ENCODE measurements at places on chromosomes 13 and 19.

DNA sequence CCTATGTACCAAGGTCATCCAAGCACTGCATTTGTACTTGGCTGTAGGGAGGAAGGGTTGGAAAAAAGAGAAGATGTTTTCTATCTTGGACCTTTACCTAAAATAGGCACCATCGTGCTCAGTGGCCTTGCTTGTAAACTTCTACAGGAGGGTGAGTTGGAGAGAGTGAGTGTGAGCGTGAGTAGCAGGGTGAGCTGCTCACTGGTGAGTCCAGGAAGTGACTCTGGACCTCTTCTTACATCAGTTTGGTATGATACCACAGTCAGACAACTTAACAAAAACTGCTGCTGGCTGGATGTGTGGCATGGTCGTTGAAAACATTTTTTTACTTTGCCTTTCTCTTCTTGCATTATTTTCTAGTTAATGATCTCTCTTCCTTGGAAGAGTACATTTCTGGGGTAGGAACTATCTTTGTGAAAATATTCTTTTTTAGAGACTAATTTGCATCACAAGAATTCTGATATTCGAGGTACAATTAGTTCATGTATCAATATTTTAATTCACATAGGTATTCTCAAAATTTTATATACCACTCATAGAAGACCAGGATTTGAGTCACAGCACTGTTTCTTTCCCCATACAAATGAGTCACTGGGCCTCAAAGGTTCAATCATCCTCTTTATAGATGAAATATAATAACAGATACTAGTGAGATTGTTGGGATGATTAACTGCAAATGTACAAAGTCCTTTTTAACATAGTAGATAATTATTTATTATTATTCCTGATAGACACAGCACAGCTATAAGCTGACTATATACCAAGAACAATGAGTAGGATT is 651 bp downstream of the SERPINE3 start:
- no peak for DNase-seq

- no peak for DNase-seq
Observed at GRCh38 chr13:32284927-32285632, 30.1 kb downstream of the ZAR1L start.

DNA sequence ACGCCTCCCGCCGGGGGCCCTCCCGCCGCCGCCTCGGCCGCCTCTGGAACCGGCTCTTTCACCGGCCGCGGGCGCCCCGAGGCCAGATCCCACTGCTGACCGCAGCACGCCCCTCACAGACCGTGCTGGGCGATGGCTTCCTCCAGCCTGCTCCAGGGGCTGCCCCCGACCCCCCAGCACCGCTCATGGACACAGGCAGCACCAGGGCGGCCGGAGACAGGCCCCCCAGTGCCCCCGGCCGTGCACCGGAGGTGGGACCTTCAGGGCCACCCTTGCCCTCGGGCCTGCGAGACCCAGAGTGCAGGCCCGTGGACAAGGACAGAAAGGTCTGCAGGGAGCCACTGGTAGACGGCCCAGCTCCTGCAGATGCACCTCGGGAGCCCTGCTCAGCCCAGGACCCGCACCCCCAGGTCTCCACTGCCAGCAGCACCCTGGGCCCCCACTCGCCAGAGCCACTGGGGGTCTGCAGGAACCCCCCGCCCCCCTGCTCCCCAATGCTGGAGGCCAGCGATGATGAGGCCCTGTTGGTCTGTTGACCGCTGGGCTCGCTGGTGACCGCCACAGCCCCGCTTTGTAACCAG is 13.0 kb downstream of the LRP3 start:
- DNase-seq: no peak

DNA sequence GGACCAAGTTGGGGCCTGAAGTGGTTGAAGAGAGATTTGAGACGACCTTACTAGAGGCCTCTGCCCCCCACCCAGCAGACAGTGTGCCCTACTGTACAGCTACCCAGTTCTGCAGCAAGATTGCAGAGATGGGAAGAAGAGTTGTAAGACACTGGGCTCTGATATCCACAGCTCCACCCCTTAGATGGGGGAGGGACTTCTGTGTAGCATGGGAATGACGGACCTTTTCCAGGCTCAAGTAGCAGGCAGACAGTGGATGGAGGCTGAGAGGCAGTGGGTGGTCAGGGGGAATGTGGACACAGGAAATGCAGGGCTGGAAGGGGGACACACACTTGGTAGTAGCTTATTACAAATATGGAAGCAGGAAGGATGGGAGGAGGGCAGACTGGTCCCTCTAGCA is 13.0 kb downstream of the LRFN3 start:
- DNase-seq: no peak

DNA sequence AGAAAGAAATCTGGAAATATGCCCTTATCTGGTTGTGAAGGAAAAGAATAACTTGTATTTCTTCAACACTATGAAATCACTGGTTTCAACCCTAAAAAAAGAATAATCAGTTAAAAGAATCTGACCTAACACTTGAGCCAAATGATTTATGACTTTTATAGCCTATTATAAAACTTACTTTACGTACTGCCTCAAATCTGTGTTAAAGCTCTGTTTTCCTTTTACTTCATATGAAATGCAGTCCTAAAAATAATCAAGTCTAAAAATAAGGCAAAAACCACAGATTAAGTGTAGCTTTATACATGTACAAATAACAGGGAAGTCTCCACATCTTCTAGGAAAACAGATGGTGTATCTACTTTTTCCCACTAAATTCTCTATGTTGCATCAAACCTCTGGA is 101.3 kb downstream of the VWA8 start:
- no peak for DNase-seq

DNA sequence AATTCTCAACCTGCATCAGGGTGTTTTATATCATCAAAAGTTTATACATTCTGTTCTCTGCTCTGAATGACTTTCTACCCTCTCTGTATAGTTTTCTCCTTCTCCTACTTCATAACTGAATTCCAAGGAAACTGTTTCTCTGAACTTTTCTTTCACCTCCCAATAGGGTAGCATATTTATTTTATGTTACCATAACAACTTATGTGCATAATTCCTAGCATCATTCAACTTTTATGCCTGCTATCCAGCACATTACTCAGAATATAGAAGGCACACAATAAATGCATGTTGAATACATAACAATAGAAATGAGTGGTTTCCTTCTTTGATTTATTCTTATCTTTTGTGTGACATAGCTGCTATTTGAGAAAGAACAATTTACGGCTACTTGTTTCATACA is 2385.0 kb downstream of the PCDH9 start:
- DNase-seq: no peak

- no peak for DNase-seq
Observed at GRCh38 chr13:42643076-42643475, 69.1 kb downstream of the TNFSF11 start.

DNA sequence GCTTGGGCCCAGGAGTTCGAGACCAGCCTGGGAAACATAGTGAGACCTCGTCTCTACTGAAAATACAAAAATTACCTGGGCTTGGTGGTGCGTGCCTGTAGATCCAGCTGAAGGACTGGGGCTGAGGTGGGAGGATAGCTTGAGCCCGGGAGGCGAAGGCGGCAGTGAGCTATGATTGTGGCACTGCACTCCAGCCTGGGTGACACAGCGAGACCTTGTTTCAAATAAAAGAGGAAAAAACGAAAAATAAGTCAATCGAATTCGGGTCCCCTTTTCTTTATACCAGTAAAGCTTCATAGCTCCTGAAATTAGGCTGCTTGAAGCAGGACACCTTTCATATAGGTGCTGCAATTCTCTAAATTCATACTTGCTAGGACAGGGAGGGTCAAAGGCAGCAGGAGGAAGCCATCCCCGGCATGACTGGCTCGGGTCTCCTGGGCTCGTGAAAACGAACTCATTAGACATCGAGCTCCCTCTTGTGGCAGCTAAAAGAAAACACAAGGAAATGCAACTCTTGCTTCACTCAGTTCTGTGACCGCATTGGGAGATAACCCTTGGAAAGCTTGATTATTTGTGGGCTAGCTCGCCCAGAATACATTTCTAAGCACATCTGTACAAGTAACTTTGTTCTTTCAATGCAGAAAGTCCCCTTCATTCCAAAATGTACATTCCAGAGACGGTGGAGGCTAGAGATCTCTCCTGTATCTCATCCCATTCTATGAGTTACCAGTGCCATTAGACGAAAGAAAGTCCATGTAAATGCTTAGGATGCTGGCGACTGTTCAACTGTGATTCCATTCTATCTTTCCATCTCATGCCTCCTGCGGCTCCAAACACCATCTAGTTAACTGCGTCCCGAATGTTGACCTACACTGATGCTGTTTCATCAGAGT is 16.8 kb downstream of the FPR2 start:
- DNase-seq: peak; percentile 42

DNA sequence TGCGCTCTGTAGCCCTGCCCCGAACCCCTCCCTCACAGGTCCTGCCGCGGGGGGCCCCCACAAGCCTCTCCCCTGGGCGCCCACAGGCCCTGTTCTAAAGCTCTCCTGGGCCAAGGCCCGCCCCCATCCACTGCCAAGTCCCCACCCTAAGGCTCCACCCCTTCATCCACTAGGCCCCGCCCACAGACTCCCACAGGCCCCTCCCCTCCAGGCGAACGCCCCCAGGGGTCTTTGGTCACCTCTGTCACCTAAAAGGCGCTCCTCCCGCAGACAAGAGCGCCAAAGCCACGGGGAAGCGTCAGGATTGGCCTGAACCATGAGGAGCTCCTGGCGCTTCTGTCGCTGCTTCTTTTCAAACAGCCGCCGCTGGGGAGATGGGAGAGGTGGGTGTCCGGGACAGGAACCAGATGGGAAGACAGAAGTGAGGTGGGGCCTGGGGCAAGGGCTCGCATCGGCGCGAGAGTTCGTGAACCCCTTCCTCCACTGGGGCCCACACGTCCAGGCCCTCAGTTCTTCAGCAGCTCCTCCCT is 2.3 kb downstream of the TULP2 start:
- peak; percentile 60 for DNase-seq

DNA sequence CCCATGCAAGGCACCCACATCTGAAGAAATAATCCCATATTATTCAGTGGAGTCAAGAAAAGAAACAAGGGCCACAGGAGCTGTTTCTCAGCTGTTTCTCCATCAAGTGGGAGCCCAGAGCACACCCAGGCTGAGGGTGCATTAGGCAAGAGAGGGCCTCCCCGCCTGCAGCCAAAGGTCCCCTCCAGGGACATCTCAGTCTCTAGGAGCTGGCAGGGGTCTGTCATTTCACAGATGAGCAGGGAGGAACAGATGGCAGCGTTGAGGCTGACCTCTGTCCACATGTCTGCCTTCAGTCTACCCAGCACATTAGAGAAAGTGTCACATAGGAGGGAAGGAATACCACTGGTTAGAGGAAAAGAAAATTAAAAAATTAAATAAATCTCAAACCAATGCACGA is 157.7 kb downstream of the ZNF536 start:
- no peak for DNase-seq
